A172 (cell line): ENCODE measurements at places on chromosomes 7 and 10.

- DNase-seq = no peak
These were observed 8.4 kb downstream of the ZNF277 start for GRCh38 chr7:112214883-112215282.

DNA sequence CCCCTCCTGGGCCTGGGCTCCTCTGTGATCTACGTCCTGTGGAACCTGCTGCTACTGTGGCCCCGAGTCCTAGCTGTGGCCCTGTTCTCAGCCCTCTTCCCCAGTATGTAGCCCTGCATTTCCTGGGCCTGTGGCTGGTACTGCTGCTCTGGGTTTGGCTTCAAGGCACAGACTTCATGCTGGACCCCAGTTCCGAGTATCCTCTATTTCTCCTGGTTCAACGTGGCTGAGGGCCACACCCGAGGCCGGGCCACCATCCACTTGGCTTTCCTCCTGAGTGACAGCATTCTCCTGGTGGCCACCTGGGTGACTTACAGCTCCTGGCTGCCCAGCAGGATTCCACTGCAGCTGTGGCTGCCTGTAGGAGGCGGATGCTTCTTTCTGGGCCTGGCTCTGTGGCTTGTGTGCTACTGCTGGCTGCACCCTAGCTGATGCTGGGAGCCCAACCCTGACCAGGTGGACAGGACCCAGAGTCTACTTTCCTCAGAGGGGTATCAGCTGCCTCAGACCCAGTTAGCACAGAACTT is 37.8 kb upstream of the MMD2 start:
- DNase-seq = no peak

DNA sequence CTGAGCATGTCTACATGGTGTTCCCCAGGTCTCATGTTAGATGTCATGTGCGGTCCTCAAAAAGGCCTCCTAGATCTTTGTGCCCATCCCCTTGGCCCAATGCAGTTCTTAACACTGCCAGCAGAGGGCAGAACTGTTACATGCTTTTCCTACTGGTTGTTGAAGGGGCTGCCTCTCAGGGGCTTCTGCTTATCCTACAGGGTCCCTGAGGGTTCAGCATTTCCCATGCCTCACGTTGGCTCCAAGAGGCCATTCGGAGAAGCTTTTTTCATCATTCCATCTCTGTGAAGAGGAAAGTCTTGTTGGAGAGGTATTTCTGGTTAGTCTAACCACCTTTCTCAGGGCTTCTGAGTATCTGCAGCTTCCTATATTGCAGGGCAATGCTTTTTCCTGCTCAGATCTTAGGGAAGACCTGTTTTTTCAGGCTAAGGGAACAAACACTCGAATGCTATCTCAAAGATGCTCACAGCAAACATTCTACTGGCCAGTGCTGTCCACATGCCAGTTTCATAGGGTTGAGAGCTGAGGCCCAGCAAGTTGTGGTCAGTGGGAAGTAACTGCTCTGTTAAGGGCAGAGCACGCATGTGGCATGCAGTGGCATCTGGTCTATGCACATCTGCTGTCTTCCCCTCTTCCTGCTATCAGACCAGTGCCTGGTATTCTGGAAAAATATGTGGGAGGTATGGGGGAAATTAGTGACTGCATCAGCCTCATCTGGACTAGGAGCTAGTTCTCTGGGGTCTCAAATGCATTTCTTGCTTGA is 31.5 kb downstream of the MBL2 start:
- peak; percentile 40 for DNase-seq

- no peak for DNase-seq
These were observed 30.7 kb downstream of the PRF1 start for GRCh38 chr10:70571636-70572439.

DNA sequence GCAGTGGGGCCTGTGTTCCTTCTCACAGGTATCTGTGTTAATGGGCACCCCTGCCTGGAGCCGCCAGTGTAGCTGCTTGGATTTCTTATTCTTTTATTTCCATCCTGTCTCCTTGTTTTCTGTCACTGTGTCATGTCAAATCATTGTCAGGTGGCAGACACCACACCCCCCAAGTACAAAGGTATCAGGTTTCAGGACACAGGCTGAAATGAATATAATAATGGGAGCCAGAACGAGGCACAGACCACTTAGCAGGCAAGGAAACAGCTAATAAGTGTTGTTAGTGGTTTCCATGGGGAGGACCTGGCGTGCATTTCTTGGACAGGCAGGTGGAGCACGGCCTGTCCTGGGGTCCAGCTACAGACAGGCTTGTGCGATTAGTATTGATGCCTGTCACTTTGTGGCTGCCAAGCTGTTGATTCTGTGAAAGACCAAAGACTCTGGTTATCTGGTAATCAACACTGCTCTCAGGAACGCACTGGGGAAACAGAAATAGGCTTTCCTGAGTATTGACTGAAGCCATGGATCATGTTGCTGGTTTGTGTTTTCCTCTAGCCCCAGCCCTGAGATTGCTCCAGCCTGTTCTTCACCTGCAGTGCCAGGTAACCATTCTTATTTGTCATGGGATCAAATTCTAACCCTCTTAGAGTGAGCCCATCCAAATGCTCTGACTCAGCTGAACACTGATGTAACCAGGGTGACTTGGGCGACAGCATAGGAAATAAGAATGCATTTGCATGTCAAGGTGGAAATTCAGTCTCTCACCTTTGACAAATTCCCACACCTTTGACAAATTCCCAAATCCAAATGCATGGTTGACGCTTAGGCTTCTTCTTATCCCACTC is 1002.0 kb downstream of the LRMDA start:
- no peak for DNase-seq
